ENCODE measurements at places on chromosomes 11 and 22.
A peak's percentile ranks its signal among the peaks of the same experiment; 100 is the strongest.

DNA sequence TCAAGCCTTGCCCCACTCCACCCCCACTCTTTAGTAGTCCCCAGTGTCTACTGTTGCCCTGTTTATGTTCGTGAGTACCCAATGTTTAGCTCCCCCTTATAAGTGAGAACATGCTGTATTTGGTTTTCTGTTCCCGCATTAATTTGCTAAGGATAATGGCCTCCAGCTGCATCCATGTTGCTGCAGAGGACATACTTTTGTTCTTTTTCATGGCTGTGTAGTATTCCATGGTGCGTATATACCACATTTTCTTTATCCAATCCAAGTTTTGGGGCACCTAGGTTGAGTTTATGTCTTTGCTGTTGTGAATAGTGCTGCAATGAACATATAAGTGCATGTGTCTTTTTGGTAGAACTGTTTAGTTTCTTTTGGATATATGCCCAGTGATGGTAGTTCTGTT lies 16.2 kb upstream of the FXYD6 start:
- DNase-seq: no peak

DNA sequence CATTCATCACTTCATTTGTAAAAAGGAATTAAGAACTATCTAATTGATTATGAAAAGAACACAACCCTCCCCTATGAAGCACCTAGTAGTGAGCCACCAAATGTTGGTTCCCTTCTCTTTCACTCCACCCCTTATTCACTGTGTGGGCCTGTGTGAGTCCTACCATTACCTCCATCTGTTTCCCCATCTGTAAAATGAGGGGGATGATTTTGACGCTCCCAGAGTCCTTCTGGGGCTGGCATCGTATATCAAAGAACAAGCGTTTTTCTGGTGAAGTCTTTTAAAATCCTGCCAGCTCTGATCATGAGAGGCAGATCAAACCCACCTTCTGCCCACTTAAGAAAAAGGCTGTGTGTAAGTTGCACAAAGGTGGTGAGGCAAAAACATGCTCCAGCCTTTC lies 96.6 kb upstream of the SEZ6L start:
- DNase-seq: no peak

GRCh38 chr22:30337461-30337778 lies 10.7 kb upstream of the TBC1D10A start:
- no peak for DNase-seq

- DNase-seq: no peak
Observed at GRCh38 chr11:15568440-15568839, 453.7 kb downstream of the INSC start.

- no peak for DNase-seq
Observed at GRCh38 chr11:72599325-72600117, 74.7 kb downstream of the PDE2A start.

DNA sequence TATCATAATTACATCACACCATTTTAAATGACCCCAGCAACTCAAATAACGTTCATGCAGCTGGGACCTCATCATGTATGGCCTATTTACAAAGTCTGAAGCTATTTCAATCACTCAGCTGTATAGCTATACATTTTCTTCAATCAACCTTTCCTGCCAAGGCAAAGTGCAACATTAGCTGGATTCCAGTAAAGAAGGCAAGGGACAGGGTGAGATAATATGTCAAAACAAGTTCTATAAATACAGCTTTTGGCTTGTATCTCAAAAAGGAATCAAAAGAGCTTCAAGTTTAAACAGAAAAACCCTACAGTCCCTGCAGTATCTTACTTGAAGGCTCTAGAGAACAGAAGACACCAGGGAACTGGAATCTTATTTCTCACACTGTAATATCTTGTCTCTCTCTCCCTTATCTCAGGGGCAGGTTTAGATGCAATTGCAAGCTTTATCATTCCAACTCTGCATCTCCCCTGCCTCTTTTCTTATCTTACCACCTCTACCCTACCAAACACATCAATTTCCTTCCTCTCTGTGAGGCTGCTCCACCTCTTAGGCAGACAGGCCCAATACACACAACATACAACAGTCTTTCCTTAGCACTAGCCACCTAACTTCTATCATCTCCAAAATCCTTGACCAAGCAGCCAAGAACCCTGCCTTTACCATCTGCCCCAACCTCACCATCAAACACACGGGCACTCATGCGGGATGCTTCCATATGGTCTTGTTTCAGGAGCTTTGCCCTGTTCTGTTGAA lies 34.5 kb downstream of the CELF1 start:
- DNase-seq: no peak

DNA sequence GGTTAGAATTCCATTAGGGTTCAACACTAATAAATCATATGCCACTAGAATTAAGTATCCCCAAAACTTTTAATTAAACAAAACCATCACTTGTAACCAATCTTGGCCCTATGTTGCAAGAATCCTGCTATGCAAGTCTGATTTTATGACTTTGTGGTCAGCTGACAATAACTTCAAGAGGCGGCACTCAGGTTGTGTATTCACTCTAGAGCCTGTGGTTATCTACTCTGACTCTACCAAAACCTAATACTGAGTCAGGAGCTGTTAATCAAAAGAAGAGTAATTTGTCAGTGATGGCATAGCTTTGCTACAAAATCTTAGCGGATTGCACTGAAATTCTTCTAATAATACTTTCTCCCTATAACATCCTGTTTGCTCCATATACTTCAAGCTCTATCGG lies 253.7 kb downstream of the AASDHPPT start:
- no peak for DNase-seq

GRCh38 chr11:31817054-31817620 lies 6.0 kb upstream of the PAX6 start:
- no peak for DNase-seq

DNA sequence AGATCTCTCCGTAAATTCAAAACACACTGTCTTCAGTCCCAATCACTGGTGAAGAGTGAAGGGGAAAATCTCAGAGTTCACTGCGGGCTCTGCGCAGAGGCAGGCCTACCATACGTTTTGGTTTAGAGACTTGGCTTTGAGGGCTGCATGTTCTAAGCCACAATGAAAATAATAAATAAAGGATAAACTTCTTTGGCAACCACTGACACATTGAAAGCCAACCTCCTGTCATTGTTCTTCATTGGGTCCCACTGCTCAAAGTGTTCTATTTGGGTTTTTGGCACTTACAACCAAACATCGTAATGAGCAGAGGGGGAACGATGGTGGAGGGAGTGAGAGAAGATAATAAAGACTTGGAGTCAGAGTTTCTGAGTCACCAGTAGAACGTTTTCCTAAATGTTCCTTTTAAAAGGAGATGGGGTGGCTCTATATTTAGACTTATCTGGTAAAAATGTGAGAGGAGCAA lies 472.9 kb downstream of the SOX6 start:
- no peak for DNase-seq

GRCh38 chr11:123116486-123116885 lies 54.5 kb upstream of the HSPA8 start:
- DNase-seq: no peak

- DNase-seq: no peak
Observed at GRCh38 chr22:48897645-48898370, 929.9 kb downstream of the BRD1 start.

GRCh38 chr11:100730266-100730665 lies 43.2 kb downstream of the ARHGAP42 start:
- peak; percentile 94 for DNase-seq

- no peak for DNase-seq
Observed at GRCh38 chr11:2289350-2289749, 12.4 kb downstream of the C11orf21 start.

DNA sequence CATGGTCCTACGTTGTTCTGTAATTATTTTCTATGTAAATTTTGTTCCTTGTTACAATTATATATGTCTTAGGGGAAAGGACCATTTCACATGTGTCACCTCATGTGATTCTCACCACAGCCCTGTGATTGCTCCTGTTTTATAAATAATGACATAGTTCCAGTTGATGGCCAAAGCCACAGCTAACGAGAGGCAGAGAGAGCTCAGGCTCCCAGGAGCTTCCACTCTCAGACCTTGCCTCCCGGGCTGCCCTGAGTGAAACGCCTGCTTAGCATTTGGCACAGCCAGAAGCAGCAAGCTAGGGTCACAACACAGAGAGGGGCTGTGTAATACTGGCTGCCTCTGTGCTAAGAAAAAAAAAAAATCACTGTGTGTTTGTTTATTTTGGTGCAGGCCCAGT lies 5.9 kb downstream of the TMEM121B start:
- no peak for DNase-seq
